ENCODE measurements at places on chromosomes 4 and X.

DNA sequence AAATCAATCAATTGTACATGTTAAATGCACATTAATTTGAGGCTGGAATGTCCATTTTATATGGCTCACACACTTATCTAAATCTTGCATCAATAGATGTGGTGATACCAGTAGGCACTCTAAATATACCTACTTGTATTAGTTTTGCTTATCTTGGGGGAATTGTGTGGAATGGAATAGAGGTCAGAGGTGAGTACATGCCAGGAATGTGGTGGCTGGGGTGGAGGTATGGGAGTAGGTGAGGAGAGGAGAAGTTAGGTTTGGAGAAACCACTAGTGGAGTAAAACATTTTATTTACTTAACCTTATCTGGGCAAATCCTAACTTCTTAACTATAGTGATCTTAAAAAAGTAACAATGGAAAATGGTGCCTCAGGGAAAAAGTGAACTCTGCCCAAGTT is 163.1 kb downstream of the ATG4A start:
- DNase-seq: no peak

DNA sequence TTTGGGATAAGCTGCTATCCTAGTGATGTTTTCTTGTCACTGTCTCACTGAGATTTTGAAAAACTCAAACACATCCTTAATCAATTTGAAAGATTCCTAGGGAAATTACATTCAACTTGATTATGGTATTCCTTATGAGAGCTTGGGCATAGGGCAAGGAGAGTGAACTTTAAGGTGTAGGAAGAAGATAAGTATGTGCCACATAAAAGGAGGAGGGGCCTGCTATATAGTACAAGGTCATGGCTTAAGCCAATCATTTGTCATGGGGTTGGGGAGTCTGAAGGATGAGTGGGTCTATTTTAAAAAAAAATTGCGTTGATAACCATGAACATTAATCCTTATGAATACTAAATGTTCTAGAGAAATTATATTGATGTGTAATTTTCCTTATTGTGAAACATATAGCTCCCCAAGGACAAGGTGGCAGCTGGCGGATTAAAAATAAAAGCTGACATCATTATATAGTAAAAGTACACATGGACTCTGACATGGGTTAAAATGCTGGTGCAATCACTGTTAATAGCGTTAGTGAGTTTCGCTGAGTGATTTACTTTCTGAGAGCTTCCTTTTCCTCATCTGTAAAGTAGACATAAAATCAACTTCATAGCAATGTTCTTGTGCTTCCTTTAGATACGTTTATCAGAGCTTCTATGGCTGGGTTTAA is 17.4 kb downstream of the GALNT7 start:
- no peak for DNase-seq

- no peak for DNase-seq
Measured at GRCh38 chr4:176841711-176842112, 49.0 kb upstream of the VEGFC start.

- no peak for DNase-seq
Measured at GRCh38 chr4:18859468-18859867, 837.9 kb upstream of the LCORL start.

GRCh38 chrX:69152417-69152841 is 12.8 kb downstream of the PJA1 start:
- no peak for DNase-seq

DNA sequence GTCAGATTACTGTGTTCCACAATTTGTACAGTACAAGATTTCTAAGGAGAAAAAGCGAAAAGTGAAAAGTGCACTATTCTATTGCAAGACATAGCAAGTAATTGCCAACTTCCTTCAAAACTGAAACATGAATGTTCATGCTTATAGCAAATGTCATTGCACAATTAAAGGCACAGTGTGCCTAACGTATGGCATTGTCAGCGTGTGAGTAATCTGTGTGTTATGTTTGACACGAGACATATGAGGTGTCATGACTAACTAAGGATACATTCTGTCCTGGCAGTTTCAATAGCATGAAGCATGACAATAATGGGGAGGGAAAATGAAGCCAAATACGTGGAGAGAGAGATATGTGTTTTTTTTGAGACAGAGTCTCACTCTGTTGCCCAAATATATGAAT is 33.6 kb upstream of the TBC1D9 start:
- no peak for DNase-seq

DNA sequence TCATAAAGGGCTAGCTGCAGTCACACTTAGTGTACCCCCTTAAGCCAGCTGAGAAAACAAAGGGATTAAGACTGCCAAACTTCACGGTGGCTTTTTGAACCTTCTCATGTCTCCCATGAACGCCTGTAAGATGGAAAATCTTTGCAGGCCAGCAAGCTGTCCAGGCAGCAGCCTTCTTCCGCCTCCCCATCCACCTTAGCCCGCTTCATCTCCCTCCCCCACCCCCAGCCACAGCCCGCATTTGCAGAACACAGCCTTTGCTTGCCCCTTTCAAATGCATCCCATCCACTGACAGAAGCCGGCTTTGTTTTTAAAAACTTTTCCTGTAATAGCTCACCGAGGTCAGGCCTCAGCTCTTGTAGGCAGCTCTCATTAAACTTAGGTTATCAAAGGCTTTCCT is 113.8 kb upstream of the FAM9B start:
- no peak for DNase-seq

GRCh38 chr4:105067431-105067830 is 79.2 kb upstream of the TET2 start:
- DNase-seq: no peak

- DNase-seq: no peak
Measured at GRCh38 chrX:2640436-2641150, 50.5 kb upstream of the CD99 start.

DNA sequence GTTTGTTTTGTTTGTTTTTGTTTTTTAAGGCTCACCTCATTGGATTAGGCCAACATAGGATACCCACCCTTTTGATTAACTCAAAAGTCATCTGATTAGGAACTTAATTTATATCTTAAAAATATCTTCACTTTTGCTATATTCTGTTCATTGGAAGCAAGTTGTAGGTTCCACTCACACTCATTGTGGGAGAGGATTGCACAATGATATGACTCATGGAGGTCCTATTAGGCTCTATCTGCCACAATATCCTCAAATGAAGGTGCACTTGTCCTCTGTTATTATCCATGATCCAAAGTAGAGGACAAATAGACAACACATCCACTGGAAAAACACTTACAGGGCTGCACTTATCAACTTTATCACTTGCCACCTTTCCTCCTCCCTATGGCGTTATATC is 60.5 kb upstream of the ADAMTS3 start:
- DNase-seq: no peak

- DNase-seq: no peak
Measured at GRCh38 chr4:169627307-169627706, 6.9 kb downstream of the CLCN3 start.

- DNase-seq: no peak
Measured at GRCh38 chrX:93711076-93711475, 37.1 kb downstream of the FAM133A start.

DNA sequence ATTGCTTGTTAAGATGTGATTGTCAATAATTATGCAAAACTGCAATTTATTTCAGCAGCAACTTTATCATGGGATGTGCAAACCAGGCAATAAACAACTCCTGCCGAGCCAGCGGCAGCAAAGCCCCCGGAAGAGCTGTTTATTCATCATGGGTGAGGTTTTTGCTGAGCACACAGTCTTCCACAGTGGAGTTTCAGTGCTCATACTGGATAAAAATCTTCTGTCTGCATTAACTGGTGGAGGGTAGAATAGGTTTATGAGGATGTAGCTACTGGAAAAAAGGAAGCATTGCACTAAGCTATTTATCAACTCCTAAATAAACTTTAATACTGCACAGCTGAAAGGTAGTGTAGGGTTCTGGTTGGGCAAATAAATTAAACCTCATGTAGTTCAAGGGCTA is 557.4 kb upstream of the FTHL17 start:
- no peak for DNase-seq

DNA sequence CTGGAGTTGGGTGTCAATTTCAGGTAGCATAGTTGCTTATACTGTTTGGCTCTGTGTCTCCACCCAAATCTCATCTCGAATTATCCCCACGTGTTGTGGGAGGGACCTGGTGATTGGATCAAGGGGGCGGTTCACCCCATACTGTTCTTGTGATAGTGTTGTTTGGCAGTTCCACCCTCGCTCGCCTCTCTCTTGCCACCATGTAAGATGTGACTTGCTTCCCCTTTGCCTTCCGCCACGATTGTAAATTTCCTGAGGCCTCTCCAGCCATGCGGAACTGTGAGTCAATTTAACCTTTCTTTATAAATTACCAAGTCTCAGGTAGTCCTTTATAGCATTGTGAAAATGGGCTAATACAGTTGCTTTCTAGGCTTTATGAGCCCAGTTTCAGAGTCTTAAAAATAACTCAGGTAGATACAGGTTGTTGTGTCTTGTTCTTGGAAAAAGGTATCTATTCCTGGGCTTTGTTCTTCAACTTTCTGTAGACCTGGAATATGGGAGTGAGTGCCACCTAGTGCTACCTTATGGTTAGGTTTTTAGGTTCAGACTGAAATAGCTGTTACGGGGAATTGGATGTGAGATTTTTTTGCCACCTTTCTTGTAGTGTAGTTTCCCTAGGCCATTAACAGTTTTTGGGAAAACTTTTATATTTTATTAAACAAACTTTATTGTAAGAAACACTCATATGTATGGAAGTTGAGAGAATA is 15.6 kb downstream of the PGK1 start:
- DNase-seq: no peak

GRCh38 chrX:40102393-40103381 is 4.9 kb upstream of the BCOR start:
- DNase-seq: no peak

GRCh38 chrX:121245763-121246162 is 198.4 kb downstream of the GLUD2 start:
- no peak for DNase-seq

GRCh38 chr4:173128199-173128890 is 40.3 kb upstream of the GALNT7 start:
- DNase-seq: no peak

GRCh38 chr4:188025476-188025875 is 29.9 kb downstream of the ZFP42 start:
- no peak for DNase-seq
